ENCODE measurements at places on chromosomes 2 and 18. TPM values are rescaled to one million over a fixed set of nuclear protein-coding genes. Genes with fewer than 3 reads are reported as not detected.

REG3A gene
- not detected for total RNA-seq

MYO3B gene
- 0.19 TPM for total RNA-seq

- DNase-seq = peak; percentile 74
These were observed 9.9 kb downstream of the ACVR1 start for GRCh38 chr2:157866202-157866601.

- DNase-seq = no peak
These were observed 1963.3 kb upstream of the PIK3C3 start for GRCh38 chr18:39991696-39992265.

ATAD2B gene
- 19.3 TPM for total RNA-seq

DNA sequence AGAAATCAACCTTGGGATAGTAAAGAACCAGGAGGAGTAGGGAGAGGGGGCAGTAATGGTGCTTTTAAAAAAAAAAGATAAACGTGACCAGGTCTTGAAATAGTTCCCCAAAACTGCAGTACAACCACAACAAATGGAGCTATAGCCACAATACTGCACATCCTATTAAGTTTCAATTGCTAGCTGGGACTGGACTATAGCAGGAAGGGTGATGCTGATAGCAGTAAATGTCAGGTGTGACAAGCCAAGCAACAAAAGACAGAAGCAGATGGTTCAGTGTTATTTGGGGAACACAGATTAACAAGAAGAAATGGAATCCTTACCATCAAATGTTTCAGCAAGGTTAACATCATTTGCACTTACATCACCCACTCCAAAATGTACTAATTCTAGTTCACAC lies 10.1 kb downstream of the RPS27A start:
- no peak for DNase-seq

Measured in GM23338 (cell line).